ENCODE measurements at places on chromosomes 13 and 19.

- no peak for DNase-seq
These were observed 13.4 kb downstream of the OLFM4 start for GRCh38 chr13:53041968-53042516.

- DNase-seq: peak; percentile 20
These were observed 499 bp downstream of the LSM7 start for GRCh38 chr19:2327773-2328400.

DNA sequence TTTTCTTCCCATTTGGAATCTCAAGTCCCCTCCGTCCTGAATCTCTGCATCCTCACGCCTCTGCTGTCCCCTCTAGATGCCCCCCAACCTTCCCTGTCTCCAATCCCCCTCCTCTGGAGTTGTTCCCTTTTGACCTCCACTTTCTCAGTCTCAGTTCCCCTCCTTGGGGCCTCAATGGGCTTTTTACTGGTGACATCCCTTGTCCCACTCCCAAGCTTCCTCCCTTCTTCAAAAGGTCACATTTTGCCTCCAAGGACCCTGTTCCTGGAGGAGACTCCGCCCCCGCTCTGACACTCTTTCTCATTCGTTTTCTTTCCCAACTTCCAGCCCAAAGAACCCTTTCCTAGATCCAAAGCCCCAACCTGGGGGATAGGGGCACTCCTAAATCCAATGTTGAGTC is 1.0 kb downstream of the AP2S1 start:
- no peak for DNase-seq

GRCh38 chr19:29482855-29483640 is 42.7 kb upstream of the VSTM2B start:
- DNase-seq: no peak

- no peak for DNase-seq
These were observed 147.2 kb downstream of the MIPEP start for GRCh38 chr13:23741879-23742510.

GRCh38 chr13:40070357-40070756 is 414.9 kb downstream of the COG6 start:
- no peak for DNase-seq

GRCh38 chr19:29528946-29529645 is 3.3 kb downstream of the VSTM2B start:
- DNase-seq: no peak

- peak; percentile 92 for DNase-seq
These were observed 9.0 kb upstream of the JUND start for GRCh38 chr19:18290302-18291018.

- DNase-seq: no peak
These were observed 419.8 kb downstream of the SLITRK6 start for GRCh38 chr13:85379433-85379832.

GRCh38 chr13:102729560-102730270 is 34.9 kb upstream of the METTL21C start:
- no peak for DNase-seq

DNA sequence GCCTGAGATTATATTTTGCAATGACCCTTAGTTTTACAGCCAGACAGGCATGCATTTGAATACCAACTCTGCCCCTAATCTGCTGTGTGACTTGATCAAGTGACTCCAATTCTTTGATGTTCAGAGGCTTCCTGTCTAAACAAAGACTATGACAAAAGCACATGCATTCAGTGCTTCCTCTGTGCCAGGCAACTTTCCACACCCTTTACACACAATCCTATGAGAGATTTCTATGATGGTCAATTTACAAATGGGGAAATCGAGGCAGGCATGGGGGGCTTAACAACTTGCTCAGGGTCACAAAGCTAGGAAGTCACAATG is 3.7 kb upstream of the LYPD3 start:
- no peak for DNase-seq

- no peak for DNase-seq
These were observed 19.2 kb upstream of the ZNF175 start for GRCh38 chr19:51551673-51552432.

DNA sequence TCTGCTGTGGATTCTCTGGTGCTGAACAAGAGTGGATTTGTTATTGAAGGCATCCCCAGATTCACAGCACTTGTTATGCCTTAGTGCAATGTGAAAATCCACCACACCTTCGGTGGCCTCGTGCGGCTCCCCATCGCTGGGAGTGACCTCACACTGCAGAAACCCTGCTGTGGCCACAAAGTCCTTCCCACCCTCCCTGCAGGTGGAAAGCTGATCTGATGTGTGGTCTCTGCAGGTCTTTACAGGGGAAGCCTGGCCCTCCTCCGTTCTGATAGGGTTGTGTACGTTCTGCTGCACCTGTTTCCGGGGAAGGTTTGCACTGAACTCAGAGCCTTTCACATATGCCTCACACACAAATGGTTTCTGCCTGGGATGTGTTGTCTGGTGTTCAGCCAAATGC is 5.0 kb downstream of the ZNF792 start:
- no peak for DNase-seq

DNA sequence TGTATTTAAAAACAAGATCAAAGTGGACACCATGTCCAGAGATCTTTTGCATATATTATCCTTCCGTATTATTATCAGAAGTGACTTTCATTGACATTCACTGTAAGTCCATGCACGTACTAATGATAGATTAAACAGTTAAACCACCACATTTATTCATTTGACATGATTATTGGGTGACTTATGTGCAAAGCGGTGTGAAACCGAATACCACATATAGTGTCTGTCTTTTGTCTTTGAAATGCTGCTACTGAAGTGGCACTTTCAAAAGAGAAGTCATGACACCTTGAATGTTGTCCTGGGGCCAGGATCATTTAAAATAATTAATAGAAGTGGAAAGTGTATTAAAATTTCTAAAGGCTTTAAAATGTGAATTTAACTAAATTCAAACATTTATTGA is 100.1 kb downstream of the ERCC5 start:
- DNase-seq: no peak

DNA sequence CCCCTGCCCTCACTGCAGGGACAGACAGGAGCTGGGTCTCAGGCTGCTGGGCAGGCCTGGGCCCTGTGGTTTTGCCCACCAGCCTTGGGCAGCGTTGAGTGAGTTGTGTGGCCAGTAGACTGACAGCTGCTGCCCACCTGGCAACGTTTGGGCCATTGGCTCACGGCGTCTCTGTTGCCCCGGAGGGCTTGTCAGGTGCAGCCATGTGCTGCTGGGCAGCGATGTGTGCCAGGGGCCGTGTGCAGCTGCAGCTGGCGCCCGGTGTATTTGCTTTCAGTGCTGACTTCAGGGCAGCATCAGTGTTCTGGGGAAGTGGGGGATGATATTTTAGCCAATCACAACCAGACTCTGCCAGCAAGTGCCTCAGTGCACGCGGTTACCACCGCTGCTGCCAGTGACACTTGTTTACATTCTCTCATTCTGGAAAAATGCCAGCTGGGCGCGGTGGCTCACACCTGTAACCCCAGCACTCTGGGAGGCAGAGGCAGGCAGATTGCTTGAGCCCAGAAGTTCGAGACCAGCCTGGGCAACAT is 10.6 kb downstream of the FZR1 start:
- no peak for DNase-seq

- no peak for DNase-seq
These were observed 160.8 kb upstream of the SERP2 start for GRCh38 chr13:44212633-44213396.

DNA sequence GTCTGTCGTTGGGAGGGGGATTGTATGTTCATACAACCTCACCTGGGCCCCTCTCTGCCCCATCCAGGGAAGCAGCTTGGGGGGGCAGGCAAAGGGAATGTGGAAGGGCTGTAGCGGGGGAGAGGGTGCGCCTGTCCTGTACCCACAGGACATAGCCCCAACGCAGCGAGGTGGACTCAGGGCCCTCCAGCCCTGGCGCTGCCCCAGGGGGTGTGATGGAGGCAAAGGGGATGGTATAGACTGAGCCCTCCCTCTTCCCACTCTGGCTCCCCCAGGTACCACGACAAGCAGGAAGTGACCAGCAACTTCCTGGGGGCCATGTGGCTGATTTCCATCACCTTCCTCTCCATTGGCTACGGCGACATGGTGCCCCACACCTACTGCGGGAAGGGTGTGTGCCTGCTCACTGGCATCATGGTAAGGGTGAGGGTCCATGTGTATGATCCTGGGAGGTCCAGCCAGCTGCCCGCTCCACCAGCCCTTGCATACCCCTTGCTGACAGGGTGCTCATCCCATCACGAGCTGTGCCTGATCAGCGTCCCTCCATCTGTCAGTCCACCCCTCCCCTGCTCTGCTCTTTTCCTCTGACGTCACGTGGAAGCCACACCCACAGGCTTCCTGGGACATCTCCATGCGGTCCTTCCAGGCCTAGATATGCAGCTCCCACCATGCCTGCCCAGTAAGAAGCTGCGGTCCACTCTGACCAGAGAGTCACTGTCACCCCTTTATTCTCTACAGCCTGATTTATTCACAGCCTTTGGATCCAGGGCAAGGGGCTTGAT is 18.3 kb downstream of the KCNN1 start:
- no peak for DNase-seq

- no peak for DNase-seq
These were observed 9.2 kb downstream of the ZNF536 start for GRCh38 chr19:30381366-30381765.

DNA sequence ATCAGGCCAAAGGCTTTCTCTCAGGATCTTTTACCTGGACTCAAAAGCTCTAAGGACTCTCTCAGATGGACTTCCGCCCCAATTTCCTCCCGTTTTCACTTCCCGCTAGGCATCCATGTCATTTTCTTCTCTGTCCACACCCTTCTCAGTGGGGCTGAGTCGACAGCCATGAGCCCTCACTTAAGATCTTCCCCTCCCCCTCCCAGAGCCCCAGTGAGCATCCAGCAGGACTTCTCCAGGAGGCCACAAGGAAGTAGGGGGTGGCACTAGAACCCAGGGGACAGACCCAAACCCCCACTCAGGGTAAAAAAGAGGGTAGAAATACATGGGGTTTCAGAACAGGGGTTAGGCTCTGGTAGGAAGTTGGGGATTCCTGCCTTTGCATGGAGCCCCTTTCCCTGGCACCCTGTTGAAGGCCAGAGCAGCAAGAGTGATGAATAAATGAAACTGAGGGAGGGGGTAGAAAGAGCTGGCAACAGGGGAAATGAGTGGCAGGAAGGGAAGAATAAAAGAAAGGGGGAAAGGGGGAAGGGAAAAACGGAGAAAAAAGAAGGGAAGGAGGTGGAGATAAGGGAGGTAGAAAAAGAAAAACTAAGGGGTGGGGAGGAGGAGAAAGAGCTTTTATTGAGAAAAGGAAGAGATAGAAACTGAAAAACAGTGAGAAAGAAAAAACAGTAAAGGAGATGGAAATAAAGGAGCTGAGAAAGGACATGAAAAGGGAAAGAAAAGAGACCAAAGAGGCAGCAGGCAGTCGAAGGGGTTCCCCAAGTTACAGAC is 42.3 kb downstream of the DEDD2 start:
- no peak for DNase-seq

DNA sequence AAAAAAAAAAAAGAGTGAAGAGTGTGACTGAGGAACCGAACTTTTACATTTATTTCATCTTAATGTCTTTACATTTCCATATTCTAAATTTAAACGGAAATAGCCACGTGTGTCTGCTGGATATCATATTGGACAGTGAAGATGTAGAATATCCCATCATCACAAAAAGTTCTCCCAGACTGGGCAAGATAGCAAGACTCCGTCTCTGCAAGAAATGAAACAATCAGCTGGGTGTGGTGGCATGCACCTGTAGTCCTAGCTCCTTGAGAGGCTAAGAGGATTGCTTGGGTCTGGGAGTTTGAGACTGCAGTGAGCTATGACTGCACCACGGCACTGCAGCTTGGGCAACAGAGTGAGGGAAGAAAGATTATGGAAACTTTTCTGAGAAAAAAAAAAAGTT is 3.9 kb downstream of the ZNF579 start:
- no peak for DNase-seq

DNA sequence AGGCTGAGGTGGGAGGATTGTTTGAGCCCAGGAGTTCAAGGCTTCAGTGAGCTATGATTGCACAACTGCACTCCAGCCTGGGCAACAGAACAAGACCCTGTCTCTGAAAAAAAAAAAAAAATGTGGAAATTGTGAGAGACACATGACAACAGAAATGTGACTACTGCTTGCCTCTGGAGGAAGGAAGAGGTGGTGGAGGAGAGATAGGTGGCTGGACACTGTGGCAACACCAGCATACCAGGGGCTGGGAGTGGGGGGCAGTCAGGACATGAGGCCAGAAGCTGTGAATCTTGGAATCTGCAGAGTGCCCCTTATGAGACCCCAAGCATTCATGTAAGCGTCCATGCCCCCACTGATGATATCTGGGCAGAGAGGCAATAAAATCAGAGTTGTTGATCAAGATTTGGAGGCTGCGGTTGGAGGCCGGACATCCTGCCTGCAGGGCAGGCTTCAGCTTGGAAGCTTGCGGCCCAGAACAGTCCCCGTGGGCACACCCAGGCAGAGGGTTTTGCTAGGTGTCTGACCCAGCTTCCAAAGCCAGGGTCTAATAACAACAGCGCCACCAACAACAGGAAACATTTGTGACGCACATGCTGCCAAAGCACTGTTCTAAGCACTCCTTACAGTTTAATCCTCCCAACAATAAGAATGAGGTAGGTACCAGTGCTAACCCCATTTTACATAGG is 16.9 kb downstream of the FAM187B start:
- peak; percentile 19 for DNase-seq

- no peak for DNase-seq
These were observed 501.8 kb upstream of the SLITRK5 start for GRCh38 chr13:87169337-87169736.

- no peak for DNase-seq
These were observed 14.1 kb downstream of the PRR36 start for GRCh38 chr19:7859831-7860713.

- DNase-seq: no peak
These were observed 17.8 kb upstream of the LGALS16 start for GRCh38 chr19:39637891-39638290.

GRCh38 chr19:48713041-48713863 is 6.3 kb downstream of the MAMSTR start:
- DNase-seq: no peak

GRCh38 chr19:28482221-28482620 is 730.7 kb downstream of the UQCRFS1 start:
- DNase-seq: no peak

DNA sequence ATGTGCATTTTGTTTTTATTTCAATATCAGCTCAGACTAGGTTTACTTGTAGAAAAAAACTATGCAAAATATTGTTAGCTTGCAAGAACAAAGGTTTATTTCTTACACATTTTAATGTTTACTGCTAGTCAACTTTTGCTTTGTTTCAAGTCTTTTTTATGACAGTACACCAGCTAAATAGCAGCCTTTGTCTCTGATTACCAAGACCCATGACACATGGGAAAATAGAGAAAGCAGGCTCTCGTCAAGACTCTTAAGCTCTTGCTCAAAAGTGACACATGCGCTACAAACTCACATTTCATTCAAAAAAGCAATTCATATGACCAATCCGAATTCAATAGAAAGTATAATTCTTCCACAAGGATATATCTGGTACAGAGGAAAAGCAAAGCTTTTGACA is 642.3 kb upstream of the SLITRK1 start:
- DNase-seq: no peak

- DNase-seq: no peak
These were observed 2039.3 kb downstream of the OLFM4 start for GRCh38 chr13:55067946-55068345.

- no peak for DNase-seq
These were observed 65.4 kb downstream of the SPATA13 start for GRCh38 chr13:24225930-24226329.

GRCh38 chr13:39266426-39266825 is 228.2 kb downstream of the NHLRC3 start:
- DNase-seq: no peak

GRCh38 chr19:870963-871401 is 11.5 kb downstream of the CFD start:
- no peak for DNase-seq
